HT-29 (cell line): ENCODE measurements at places on chromosomes 1 and 21. TPM values are rescaled to one million over a fixed set of nuclear protein-coding genes. Genes with fewer than 3 reads are reported as not detected.
A peak's percentile ranks its signal among the peaks of the same experiment; 100 is the strongest.

The CFAP298 gene
- 79.2 and 82.4 TPM in 2 replicates for total RNA-seq

The SLC35F3 gene
- total RNA-seq = not detected in 2 replicates

DNA sequence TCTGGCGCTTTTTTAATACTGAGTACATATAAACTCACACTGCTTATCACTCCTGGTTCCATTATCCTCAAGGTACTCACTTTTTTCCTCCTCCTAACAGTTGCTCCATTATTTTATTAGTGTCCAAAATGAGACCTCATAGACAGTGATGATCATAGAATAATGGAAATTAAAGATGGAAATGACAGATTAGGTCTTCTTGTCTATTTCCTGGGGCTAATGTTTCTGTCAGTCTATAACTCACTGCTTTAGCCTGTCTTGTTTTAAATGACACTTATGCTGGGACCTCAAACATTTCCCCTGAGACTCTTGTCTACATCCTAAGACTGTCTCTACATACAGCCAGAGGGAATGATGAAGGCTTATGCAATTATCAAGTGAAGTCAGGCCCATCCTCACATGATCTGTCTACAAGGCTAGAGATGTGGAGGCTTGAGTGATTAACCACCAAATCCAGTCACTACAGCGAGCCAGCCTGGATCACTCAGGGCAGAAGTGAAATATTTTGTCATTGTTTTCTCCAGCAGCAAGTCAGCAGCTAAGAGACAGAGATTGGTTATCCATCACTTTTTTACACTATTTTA, 152.1 kb downstream of the ASTN1 start:
- DNase-seq = no peak

DNA sequence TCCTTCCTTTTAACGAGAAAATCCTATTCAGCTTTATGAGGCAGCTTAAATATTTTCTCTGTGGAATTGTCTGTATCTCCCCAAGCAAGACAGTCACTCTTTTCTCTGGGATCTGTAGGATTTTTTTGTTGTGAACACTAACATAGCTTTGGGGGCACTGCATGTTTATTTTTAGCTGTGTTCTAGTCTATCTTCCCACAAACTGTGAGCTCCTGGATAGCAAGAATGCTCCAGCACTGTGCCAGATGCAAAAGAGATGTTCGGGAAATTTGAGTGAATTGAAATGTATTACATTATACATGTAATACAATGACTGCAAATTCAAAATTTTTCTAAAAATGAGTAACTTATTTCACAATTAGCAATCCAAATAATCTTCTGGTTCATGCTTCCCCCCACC, 282.2 kb downstream of the PLPP3 start:
- no peak for DNase-seq

DNA sequence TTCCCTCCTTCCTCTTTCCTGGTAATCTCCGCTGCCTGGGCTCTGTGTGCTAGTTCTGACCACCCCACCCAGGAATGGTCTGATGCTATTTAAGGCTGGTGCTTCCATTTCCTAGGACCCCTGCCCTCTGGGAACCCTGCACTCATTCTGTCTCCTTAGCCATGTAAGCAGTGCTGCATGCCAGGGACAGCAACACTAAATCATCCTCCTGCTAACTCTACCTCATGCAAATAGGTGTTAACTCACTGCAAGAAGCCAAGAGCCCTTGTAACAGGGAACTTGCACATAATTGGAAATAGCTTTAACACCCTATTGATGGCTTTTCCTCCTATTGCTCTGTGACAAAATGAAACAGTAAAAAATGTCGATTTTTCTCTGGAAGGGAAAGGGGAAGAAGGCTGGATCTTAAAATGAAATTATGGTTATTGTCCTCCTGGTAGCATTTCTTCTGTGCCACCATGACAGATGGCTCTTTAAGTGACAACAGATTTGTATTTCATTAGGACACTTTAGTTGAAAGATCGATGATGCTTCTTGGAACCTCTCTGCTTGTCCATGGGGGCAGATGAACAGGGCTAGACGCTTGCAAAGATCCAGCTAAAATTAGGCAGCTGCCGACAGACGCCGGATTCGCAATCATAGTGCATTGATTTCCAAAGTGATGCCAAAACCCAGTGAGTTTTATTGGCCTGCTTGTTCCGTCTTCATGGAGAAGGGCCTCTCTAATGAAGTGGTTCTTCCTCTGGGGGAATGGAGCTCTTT, 551.7 kb downstream of the MATN1 start:
- DNase-seq = no peak

- DNase-seq = no peak
These were observed 31.6 kb downstream of the EEIG2 start for GRCh38 chr1:108591466-108591865.

GRCh38 chr1:247224822-247225221, 31.1 kb upstream of the VN1R5 start:
- DNase-seq = no peak

The SPATA17 gene
- 0.05 and 1.6 TPM in 2 replicates for total RNA-seq

The ATF3 gene
- total RNA-seq = 104 and 105 TPM in 2 replicates

GRCh38 chr1:87202922-87203655, 125.6 kb upstream of the LMO4 start:
- no peak for DNase-seq

DNA sequence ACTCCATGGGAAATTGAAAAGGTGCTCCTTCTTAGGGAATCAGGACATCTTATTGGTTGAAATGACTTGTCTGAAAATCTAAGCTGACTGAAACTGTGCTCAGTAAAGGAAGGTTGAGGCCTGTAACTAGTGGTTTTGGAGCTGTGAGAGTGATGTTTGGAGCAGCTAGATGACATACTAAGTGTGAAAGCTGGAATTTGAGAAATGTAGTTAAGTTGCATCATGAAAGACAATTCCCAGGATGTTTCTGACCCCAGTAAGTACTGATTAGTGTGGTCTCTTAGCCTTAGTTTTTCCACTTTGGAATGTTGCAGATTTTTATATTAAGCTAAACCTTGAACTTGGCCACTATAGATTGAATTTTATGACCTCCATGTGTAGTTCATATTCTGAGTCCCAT, 154.9 kb downstream of the PAPPA2 start:
- no peak for DNase-seq

GRCh38 chr21:28283641-28284490, 708.8 kb downstream of the LTN1 start:
- no peak for DNase-seq

- DNase-seq = no peak
These were observed 7.7 kb upstream of the CLIC4 start for GRCh38 chr1:24737368-24738117.

DNA sequence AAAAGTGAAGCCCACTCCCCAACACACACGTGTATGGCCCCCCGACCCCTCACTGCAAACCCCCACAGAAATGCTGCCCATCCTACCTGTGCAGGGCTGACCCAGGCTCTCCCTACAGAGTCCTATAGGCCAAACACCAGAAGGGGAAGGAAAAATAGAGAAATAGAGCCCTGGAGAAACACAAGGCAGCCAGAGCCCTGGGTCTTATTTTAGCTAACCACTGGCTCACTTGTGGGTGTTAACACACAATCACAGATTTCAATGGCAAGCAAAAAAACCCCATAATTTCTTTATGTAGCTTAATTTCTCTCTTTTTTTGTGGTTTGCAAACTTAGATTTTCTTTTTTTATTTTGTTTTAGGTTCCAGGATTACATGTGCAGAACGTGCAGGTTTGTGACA, 989 bp upstream of the PIGR start:
- no peak for DNase-seq

DNA sequence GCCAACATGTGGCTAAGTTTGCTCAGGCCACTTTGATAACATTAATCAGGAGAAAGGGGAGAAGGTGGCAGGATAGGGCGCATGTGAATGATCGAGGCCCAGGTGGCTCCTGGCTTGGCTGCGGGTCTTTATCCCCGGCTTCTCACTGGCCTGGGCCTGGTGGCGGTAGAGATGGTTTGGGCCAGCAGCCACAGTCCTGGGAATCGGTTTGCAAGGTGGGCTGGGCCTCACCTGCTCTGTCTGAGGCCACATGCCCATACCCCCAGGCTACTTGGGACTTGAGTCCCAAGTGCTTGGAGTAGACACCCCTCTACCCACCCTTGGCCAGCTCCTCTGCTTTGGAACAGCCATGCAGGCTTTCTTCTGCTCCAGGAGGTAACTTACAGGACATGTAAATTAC, 49.7 kb upstream of the DISP3 start:
- DNase-seq = no peak

The WDTC1 gene
- 21.3 and 24.3 TPM in 2 replicates for total RNA-seq

DNA sequence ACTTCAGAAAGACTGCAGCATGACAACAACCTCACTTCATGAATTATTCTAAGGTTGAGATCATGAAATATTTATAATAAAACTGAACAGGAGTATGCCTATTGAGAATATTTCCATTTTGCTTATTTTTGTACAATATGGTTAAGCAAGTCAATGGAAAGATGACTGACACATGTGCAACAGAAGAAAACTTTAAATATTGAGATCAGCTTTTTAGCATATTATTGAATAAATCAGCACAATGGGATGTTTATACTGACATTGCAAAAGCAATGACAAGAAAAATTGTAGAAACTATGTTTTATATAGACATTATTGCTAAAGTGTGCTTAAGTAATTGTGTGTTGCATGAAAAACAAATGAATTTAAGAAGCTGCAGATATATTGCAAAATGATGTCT, 4.6 kb downstream of the LCE7A start:
- DNase-seq = no peak

The ZBTB18 gene
- total RNA-seq = 10.7 and 11.0 TPM in 2 replicates

The RHD gene
- total RNA-seq = 0.66 TPM in 1 of 2 replicates, not detected in the other

The CFAP57 gene
- 0.38 and 0.99 TPM in 2 replicates for total RNA-seq

The CELA2A gene
- total RNA-seq = not detected in 2 replicates

DNA sequence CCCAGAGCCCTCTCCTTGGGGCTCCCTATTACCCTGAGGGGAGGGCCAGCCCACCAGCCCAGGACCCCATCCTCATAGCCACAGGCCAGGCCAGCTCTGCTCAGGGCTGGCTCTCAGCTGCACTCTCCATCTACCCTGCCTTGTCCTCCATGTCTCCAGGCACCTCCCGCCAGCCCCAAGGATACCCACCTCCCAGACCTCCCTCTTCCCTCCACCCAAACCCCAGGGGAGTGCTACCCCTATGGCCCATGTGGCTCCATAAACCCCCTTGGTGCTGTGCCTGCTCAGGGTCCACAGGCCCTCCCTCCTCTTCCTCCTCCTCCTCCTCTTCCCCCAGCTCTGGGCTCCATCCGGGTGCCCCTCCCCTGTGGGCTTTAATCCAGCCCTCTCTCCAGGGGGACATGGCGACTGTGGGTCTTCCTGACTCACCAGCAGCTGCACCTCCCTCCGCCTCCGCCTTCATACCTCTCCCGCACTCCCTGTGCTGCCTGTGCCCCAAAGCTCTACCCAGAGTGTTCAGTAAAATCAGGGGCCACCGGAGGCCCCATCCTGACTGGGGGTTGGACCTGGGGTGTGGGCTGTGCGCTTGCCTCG, 9.1 kb downstream of the YBEY start:
- no peak for DNase-seq

- peak; percentile 95 for DNase-seq
These were observed 12.1 kb upstream of the NES start for GRCh38 chr1:156689035-156689952.

DNA sequence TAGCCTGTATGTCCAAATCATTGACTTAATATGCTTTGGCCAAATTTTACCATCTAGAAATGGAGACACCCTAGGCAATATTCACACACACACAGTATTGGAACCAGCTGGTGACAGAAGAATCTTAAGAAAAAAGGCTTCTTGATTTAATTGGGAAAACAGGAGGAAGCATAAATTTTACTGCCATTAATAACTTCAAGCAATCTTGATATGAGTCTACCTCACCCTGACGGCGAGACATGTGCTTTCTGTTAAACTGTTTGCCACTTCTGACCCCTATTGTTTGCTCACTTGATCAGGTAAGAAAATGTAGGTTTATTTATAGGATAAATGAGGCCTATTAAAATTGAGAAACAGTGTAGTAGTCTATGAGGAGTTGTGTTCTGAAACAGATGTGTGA, 73.2 kb downstream of the KIFAP3 start:
- DNase-seq = peak; percentile 70

GRCh38 chr1:207631137-207631536, 13.8 kb upstream of the CR1L start:
- DNase-seq = no peak

- peak; percentile 79 for DNase-seq
These were observed 4.2 kb upstream of the DYRK3 start for GRCh38 chr1:206631085-206631509.

DNA sequence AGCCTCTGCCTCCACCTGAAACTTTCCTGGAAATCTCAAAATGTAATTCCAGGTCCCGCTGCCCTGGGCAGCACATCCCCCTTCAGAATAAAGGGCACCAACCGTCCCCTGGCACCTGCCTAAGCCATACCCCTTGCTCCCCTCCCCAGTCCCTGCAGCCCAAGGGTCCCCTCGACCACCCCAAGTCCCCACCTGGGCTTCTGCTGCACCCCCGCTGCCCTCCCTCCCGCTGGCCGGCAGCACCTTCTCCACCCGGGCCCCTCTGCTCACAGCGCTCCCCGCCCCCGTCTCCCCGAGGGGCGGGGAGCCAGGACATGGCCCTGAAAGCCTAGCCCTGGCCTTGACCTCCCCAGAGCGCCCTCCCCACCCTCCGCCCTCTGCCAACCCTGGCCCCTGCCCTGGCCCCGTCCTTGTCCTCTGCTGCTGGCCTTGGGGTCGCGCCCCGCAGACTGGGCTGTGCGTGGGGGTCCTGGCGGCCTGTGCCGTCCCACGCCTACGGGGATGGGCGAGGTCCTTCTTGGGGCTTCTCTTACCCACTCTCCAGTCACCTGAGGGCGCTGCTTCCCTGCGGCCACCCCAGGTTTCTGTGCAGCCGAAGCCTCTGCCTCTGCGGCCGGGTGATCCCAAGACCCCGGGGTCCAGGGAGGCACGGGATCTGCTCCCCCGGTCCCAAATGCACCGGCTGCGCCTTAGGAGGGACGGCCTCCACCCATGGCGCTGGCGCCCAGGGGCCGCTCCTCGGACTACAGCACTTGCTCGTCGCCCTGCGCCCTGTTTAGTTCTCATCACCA, 41.7 kb downstream of the WDR4 start:
- no peak for DNase-seq

The CYP4A11 gene
- not detected in 2 replicates for total RNA-seq

DNA sequence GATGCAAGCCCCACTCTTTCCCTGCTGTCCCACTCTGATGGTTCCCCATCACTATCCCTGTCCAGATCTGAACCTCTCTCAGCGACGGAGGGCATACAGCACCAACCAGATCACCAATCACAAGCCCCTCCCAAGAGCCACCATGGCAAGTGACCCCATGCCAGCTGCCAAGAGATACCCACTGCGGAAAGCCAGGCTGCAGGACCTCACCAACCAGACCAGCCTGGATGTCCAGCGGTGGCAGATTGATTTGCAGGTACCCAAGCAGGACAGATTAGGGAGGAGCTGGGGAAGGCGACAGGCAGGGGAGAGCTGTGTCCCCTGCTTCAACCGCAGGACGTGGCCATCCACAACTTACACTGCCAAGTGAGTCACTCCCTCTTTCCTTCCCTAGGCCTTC, 46.9 kb downstream of the VWA5B1 start:
- no peak for DNase-seq

The KIF2C gene
- 57.1 and 63.1 TPM in 2 replicates for total RNA-seq

GRCh38 chr1:113917400-113918082, 11.6 kb upstream of the HIPK1 start:
- DNase-seq = no peak
